Left renal pelvis (tissue), 4 donors: ENCODE measurements at places on chromosomes 5 and 9. TPM values are rescaled to one million over a fixed set of nuclear protein-coding genes. Genes with fewer than 3 reads are reported as not detected.

Gene SLC31A2
- polyA plus RNA-seq: 3.2 TPM

Gene C5orf58
- 0.30 TPM for polyA plus RNA-seq

Gene MAPK9
- polyA plus RNA-seq: 38.3 TPM

DNA sequence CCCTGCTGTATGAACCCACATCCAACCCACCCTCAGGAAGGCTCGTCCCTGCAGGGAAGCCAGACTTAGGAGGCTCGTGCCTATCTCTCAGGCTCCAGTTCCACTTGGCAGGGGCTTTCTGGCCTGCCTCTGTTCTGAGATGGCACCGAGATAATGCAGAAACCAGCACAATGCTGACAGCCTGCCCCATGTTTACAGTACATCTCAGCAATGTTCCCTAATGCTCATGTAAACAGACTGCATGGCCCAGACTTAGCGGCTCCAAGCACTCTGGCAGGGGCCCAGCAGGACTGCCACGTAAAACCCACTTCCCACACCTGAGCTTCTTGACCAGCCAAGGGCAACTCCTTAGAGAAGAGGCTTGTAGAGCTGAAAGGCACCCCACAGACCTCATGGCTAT, 499.5 kb upstream of the BRINP1 start:
- no peak for DNase-seq

DNA sequence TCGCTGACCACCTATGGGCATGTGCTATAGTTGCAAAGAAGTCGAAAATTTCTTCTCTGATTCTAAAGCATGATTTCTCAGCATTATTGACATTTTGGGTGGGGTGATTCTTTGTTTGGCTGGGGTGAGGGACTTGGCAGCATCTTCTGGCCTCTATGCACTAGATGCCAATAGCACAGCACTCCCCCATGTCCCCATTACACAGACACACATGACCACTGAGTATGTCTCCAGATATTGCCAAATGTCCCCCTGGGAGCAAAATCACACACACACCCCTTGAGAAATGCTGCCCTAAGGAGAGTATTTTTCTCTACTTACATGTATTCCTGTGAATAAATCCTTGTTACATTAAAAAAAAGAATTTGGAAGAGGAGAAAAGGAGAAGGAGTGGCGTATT, 89.1 kb downstream of the PDZD2 start:
- no peak for DNase-seq

- DNase-seq: no peak
These were observed 7.5 kb downstream of the SURF4 start for GRCh38 chr9:133368249-133368881.

- DNase-seq: no peak
These were observed 30.0 kb upstream of the CPEB4 start for GRCh38 chr5:173858021-173858669.

Gene FOCAD
- 30.6 TPM for polyA plus RNA-seq

DNA sequence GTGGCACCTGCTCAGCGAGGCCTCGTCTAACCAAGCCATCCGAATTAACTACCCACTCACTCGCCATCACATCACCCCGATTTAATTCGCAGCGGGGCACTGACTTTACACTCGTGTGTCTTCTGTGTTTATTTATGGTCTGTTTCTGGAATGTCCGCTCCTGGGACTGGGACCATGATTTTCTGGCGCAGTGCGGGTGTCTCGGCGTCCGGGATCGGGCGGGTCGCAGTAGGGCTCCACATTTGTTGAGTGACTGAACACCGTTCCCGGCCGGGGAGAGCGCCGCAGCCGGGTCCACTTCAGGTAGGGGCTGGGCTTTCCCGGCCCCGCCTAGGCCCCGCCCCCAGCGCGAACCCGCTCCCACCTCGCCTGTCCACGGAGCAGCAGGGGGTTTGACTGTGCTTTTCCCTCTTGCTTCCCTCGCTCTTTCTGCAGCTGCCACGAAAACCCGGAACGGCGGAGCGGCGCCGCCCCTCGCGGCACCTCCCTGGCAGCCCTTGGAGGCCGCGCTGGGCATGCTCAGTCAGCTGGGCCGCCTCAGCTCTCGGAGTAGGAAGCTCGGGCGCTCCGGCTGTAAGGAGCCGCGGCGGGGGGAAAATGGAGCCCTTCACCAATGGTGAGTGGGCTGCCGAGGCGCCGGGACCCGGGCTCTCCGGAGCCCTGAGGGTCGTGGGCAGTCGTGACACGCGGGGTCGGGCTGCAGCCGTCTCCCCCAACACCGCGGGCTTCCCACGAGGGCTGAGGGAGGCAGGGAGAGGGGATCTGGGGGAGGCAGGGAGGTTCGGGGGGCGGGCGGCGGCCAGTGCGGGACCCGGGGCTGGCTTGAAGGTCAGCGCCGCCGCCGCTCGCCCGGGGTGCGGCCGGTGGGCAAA, at the start of gene LNPEP:
LNPEP (plus strand) TSS at position 522 of the 872 bp plus-strand sequence; CDS start at position 598, 76 bp downstream.
- DNase-seq: peak; percentile 90

GRCh38 chr9:129245276-129245675, 67.2 kb upstream of the IER5L start:
- no peak for DNase-seq

Gene MTMR12
- 42.7 TPM for polyA plus RNA-seq

GRCh38 chr5:33470544-33470943, 29.8 kb downstream of the TARS1 start:
- peak; percentile 40 for DNase-seq

DNA sequence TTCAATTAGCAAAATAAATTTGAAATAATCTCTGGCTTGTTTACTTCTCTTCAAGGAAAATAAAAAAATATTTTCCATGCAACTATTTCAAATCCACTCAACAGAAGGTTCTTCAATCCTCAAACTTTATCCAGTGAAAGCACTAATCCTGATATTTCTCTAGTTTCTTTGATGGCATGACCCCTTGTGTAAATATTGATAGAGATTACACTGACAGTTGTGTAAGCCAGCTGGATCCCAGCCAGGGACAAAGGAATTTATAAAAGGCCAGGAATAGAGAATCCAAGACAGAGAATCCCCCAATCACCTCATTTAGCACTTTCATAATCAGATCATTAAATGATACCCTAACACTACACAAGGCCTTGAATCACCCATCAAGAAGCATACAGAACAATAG, 135.2 kb downstream of the GNA14 start:
- DNase-seq: no peak

Gene PCDHGB3
- 2.4 TPM for polyA plus RNA-seq

Gene TSSK1B
- not detected for polyA plus RNA-seq

Gene GRXCR2
- polyA plus RNA-seq: not detected

DNA sequence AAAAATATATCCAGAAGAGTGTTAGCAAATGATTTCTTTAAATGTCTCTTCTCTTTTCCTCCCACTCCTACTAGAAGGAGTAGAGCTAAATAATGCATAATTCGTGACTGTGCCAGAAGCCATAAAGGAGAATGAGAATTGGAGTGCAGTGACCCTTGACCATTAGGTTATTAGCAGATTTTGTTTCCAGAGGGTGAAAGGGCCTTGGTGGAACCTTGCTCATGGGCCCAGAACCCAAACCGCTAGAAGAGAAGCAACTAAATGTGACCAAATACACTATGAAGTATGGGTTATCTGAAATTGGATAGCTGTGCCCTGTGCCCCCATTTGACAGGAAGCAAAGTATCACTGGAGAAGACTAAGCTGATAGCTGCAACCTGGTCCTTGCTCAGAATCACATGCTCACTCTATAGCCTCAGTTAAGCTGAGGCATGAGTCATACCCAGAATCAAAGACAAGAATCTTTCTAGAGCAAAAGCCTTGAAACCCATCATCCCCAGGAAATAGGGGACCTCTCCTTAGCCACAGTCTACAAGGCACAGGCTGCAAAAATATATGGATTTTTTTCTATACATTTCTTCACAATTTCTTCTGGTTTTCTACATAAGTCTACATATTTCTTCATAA, 36.3 kb downstream of the CAPSL start:
- no peak for DNase-seq

Gene HSD17B3
- 0.89 TPM for polyA plus RNA-seq

Gene FAM153A
- polyA plus RNA-seq: 1.3 TPM

GRCh38 chr9:137021979-137022661, 5.9 kb downstream of the ABCA2 start:
- no peak for DNase-seq

DNA sequence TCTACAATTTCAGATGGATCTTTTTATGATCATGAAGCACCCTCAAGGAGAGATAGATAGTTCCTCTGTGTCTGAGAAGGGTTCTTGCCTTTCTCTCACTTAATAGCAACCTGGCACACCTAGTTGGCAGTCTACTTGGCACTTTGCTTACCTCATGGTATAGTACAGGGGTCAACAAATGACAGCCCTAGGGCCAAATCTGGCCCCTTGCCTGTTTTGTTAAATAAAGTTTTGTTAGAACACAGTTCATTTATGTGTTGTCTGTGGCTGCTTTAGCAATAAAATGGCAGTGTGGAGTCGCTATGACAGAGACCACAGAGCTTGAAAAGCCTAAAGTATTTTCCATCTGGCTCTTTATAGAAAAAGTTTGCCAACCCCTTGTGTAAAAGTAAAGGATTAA, 119.3 kb upstream of the CPEB4 start:
- DNase-seq: no peak

DNA sequence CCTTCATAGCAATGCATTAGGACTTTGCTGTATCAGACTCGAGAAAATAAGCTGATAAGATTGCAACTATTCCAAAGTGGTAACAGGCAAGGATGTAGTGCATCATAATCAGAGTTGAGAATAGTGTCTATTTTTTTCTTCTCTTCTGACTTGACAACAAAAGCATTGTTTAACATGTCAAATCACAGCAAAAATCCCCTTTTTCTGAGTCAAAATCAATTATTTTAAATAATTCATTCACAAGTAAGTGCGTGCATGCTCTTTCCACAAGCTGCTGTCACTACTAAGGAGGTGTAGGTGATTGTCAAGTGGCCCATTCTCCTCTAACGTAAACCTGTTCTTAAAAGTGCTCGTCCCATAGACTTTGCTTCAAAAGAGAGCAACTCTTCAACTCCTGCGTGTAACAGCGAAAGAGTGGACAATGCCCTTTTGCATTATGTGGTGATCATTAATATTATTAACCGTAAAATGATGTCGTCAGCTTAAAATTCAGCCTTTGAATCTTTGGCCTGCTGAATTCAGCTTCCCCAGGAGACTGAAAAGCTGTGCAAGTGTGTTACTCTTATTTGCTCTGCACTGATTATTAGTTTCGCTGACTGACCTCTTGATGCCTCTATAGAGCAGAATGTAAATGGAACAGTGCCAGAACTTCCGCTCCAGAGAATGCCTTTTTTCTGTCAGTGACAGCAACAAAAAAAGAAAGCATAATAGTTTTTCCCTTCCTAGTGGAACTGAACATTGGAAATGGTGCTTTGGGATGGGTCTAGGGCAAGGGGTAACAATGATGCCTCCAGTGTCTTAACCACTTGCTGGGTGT, 680.8 kb upstream of the SEMA6A start:
- no peak for DNase-seq

- DNase-seq: no peak
These were observed 75.1 kb upstream of the ADCY2 start for GRCh38 chr5:7320701-7321301.

Gene PCDHB4
- 2.4 TPM for polyA plus RNA-seq

DNA sequence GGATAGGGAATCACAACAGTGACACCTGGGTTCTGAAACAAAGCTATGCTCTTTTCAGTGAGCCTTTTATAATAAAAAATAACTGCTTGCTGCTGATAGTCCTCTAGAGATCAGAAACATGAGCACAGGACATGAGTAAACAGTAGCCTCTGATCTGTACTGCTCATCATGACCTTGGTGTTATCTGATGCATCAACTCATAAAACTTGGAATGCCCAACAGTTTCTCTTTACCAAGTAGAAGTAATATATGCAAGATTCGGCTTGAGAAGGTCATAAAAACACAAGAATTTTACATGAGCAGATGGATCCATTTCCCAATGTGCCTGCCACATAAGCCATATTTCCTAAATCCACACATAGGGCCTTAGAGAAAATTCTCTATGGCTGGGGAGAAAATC, 318.3 kb upstream of the GRAMD2B start:
- no peak for DNase-seq

Gene SEMA6A
- polyA plus RNA-seq: 56.2 TPM

- no peak for DNase-seq
These were observed 16.7 kb upstream of the HSD17B4 start for GRCh38 chr5:119435436-119436132.

GRCh38 chr5:138711087-138711486, 42.1 kb upstream of the CTNNA1 start:
- DNase-seq: no peak

GRCh38 chr5:1217596-1218206, 7.5 kb upstream of the SLC6A18 start:
- no peak for DNase-seq

- no peak for DNase-seq
These were observed 152.8 kb upstream of the LHFPL2 start for GRCh38 chr5:78801413-78801812.

Gene GLRA1
- polyA plus RNA-seq: not detected

DNA sequence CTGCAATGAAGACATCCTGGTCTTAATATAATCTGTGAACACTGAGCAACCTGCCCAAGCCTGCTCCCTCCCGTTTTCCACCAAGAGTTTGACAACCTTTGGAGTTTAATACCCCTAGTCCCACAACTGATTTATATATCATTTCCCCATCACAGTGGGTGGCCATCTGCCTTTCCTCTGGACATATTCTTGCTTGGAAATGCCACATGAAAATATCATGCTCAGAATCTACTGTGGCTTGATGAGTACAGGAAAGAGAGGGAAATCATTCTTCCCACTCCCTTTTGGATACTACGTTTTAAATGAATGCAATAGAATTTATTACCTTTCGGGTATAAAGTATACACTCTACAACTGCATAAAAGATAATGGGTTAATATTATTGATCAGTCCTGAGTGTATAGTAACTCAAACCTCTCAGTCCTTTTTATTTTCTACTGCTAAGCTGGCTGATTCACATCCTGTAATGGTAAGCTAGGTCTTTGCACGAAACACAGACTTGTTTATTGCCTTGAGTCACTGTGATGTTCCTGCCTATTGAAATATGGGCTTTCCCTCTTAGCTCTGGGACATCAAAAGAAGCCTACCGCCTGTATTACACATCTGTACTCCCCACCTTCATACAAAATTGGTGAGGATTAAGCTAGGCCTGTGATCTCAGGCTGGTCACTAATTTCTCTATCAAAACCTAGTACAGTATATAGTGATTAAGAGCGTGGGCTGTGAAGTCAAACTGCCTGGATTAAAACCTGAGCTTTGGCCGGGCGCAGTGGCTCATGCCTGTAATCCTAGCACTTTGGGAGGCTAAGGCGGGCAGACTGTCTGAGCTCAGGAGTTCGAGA, 67.6 kb upstream of the NR5A1 start:
- DNase-seq: no peak

- no peak for DNase-seq
These were observed 66.1 kb downstream of the BRINP1 start for GRCh38 chr9:119302988-119303698.

Gene PCDHGA2
- polyA plus RNA-seq: 12.8 TPM

Gene CEMIP2
- 27.8 TPM for polyA plus RNA-seq

DNA sequence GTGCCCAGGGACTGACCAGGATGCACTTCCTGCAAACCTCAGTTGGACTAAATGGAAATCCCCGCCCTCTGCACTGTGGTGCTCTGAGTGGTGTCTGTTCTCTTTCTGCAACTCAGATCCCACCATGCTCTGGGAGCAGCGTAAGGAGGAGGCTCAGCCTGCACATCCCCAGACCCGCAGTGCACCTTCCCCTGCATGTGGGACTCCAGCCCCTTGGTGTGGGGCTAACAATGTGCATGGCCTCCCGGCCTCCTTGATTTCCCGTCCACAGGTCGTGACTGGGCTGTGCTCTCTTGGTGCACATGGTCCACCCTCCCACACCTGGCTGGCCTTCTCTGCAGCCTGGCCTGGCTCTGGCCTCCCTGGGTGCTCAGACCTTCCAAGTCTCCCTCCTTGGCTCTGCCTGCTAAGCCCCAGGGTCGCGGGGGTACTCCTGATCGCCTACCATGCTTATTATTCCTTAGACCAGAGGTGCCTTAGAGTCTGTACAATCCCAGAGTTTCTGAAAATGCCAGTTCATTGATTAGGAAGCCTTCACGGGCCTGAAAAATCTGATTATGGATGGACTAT, 397.5 kb downstream of the IRX2 start:
- no peak for DNase-seq

Gene SNCAIP
- 36.8 TPM for polyA plus RNA-seq
